ENCODE measurements at places on chromosomes 1 and 21.

DNA sequence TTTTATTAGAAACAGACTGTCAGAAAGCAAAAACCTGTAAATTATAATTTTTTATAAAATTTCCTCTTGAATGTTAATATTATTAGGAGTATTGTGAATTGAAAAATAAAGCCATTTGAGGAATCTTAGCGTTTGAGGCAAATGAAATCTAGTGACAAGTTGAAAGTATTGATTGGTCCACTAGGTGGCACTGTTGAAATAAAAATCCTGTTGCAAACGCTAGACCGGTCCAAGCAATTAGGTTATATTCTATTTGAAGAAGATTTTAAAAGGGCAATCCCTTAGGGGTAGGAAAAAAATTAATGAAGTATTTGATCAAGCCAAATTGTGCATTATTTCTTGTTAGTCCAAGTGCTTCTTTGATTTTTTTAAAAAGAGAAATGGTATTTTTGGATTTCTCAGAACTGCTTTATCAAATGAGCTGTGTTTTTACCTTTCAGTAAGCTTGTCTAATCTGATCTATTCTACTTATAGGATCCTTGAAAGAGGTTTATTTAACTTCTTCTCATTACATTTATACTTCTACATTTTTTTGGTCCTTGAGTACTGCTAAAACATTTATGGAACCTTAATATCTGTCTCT lies 57.7 kb downstream of the ATG4C start:
- H3K27ac ChIP-seq: no peak overlapping the region
- H3K36me3 ChIP-seq: no peaks in the 10 kb centered on the region
- no peak overlapping the region for H3K4me3 ChIP-seq

GRCh38 chr1:91884459-91885212 lies 1.3 kb downstream of the TGFBR3 start:
- peak overlapping the region; percentile 99 for H3K4me3 ChIP-seq
- H3K27ac ChIP-seq: peak overlapping the region; percentile 93
- H3K27me3 ChIP-seq: peaks cover 12% of the 10 kb centered on the region
- peaks cover 50% of the 10 kb centered on the region for H3K4me1 ChIP-seq
- DNase-seq: peak; percentile 35
- peaks cover 7% of the 10 kb centered on the region for H3K36me3 ChIP-seq

DNA sequence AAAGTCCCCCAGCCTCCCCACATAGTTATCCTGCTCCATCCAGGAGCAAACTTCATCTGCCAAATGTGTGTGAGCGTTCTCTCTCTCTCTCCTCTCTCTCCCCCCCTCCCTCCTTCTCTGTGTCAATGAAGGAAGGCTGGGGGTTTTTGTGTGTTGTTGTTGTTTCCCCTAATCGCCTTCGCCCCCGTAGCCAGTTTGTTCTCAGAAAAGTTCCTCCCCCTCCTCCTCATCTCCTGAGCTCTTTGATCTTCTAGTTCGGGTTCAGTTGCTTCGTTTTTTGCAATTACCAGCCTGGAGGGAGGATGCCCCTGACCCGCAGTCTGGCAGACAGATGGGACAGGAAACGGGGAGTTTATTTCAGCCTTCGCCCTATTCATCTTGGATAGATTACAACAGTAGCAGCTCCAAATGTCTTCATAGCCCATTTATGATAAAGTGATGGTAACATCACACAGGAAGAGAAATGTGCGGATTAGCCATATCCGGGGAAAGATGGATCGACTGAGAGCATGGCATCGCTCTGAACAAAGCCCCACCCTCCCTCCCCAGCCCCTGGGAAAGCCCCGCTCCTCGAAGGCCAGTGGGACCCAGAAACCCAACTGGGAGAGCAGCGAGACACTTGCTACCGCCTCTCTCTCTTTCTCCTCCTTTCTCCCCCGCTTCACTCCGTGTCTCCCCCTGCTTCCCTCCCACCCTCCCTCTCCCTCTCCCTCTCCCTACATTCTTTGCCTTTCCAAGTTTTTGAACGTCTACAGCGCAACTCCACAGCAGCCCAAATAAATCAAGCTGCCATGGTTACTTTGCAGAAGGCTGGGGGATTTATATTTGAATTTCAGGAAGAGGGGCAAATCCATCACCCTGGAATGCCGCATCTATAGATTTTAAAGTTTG lies 139.7 kb upstream of the ARHGEF16 start:
- no peaks in the 10 kb centered on the region for H3K36me3 ChIP-seq
- H3K27me3 ChIP-seq: peaks cover 10% of the 10 kb centered on the region
- H3K4me3 ChIP-seq: no peak overlapping the region

DNA sequence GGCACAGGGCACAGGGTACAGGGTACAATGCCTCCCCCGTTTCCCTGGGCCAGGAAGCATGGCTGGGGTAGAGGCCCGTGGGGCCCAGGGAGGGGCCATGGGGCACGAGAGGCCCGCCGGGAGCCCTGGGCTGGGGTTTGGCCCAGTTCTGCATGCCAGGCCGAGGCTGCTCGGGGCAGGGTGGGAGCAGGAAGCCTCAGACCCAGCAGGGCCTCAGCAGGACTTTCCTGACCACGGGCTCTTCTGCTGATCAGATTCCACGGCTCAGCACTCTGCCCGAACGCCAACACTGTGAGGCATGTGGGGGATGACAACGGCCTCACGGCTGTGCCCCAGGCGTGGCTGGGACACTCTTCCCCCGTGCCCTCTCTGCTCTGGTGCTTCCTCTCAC lies 104.3 kb downstream of the NPHP4 start:
- no peak overlapping the region for H3K4me3 ChIP-seq
- H3K27ac ChIP-seq: no peak overlapping the region
- no peak for DNase-seq
- H3K4me1 ChIP-seq: no peaks in the 10 kb centered on the region

DNA sequence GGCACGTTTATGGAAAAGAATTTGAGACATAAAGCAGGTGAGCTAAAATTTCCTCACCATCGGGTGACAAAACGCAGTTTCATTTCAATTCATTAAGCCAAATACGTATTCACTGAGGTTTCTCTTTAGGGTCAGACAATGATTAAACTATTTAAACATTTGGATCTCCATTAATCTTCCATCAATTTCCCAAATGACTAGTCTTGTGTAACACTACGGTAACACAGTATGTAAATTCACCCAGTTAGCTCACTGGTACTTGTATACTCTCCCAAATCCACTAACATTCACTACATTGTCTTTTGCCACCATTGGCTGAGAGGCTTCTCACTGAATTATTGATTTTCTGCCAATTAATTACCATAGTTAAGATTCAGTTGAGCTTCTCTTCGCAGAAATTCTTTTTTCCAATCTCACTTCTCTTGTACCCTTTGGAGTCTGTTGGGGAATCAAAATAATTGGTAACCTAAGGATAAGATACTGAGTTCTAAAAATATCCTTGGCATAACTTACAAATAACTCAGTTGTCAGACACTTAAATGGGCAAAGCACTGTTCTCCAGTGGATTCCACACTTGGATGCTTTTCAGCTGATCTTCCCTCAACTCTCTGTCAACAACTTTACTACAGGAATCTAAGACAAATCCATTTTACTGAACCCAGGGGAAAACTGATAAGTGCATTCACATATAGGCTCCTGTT lies 40.7 kb downstream of the SIPA1L2 start:
- peaks cover 3% of the 10 kb centered on the region for H3K27me3 ChIP-seq
- no peak overlapping the region for H3K4me3 ChIP-seq
- no peaks in the 10 kb centered on the region for H3K4me1 ChIP-seq

GRCh38 chr1:186078245-186078644 lies 296.8 kb downstream of the TPR start:
- H3K36me3 ChIP-seq: no peaks in the 10 kb centered on the region
- H3K27me3 ChIP-seq: no peaks in the 10 kb centered on the region
- no peak overlapping the region for H3K4me3 ChIP-seq
- H3K4me1 ChIP-seq: no peaks in the 10 kb centered on the region
- DNase-seq: no peak
- no peak overlapping the region for H3K27ac ChIP-seq

DNA sequence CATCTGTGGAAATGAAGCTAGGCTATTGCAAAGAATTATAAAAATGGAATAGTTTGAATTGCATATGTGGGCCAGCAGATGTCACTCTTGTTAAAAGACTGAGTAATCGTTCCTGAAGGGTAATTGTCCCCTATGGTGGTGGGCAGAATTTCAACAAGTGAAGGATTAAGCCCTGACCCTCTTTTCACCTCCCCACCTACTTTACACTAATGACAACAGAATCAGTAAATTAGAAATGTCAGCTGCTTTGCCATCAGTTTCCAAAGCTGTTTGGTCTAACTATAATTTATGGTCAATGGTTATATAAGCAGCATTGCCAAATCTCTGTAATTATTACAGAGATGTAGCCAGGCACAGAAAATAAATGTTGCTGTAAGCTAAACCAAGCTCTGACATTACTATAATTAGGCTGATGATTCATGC lies 898.6 kb downstream of the AMY1C start:
- no peak overlapping the region for H3K27ac ChIP-seq
- H3K27me3 ChIP-seq: no peaks in the 10 kb centered on the region
- H3K4me3 ChIP-seq: no peak overlapping the region
- H3K36me3 ChIP-seq: no peaks in the 10 kb centered on the region
- no peaks in the 10 kb centered on the region for H3K4me1 ChIP-seq

- no peaks in the 10 kb centered on the region for H3K36me3 ChIP-seq
- no peak for DNase-seq
- no peak overlapping the region for H3K4me3 ChIP-seq
These were observed 42.5 kb upstream of the RGS8 start for GRCh38 chr1:182726912-182727311.

DNA sequence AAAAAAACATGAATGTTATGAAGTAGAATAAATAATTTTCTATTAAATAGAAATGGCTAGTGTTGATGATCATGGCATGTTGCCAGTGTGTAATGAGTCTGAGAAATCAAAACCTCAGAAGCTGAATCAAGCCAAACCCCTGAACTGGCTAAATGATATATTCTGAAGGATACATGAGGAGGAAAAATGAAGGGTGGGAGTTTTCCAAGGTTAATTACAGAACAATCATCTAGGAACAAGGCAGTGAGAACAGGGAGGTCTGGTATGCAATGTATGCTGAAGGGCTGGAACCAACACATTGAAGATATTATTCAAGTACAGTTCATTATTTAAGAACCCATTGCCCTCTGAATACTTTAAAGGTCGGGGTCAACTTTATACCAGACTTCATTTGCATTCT lies 309.1 kb upstream of the NRIP1 start:
- H3K4me1 ChIP-seq: no peaks in the 10 kb centered on the region
- H3K27ac ChIP-seq: no peak overlapping the region
- peaks cover 4% of the 10 kb centered on the region for H3K27me3 ChIP-seq
- no peaks in the 10 kb centered on the region for H3K36me3 ChIP-seq

DNA sequence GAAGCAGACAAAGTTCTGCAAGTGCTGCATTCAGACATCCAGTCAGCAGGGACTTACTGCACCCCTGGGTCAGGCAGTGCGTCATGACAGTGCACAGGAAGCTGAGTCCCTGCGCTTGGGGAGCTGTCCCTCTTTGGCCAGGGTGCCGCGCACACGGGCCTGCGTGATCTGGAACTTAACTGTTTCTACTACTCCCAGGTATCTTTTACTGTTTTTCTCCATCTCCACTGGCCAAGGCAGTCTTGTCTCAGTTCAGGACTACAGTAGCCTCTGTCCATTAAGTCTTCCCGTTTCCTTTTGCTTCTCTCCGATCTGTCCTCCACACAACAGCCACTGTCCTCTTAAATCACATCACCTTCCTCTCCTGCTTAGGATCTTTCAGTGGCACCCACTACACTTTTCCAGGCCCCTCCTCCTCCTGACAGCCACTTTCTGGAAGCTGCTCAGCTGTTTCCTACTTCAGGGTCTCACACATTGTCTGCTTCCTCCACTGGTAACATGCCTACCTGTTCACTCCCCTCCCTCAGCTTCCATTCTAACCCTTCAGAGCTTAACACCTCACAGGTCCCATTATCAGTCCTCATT lies 15.9 kb downstream of the ERRFI1 start:
- no peak for DNase-seq
- H3K36me3 ChIP-seq: no peaks in the 10 kb centered on the region
- no peaks in the 10 kb centered on the region for H3K4me1 ChIP-seq
- no peak overlapping the region for H3K4me3 ChIP-seq
- peaks cover 3% of the 10 kb centered on the region for H3K27me3 ChIP-seq
- H3K27ac ChIP-seq: no peak overlapping the region

GRCh38 chr1:25427696-25428095 lies 3.0 kb upstream of the MACO1 start:
- H3K4me3 ChIP-seq: no peak overlapping the region
- peaks cover 17% of the 10 kb centered on the region for H3K4me1 ChIP-seq
- peak overlapping the region; percentile 12 for H3K27ac ChIP-seq
- H3K36me3 ChIP-seq: no peaks in the 10 kb centered on the region
- DNase-seq: no peak

GRCh38 chr21:45409466-45410150 lies 4.6 kb downstream of the COL18A1 start:
- H3K4me1 ChIP-seq: no peaks in the 10 kb centered on the region
- H3K27ac ChIP-seq: no peak overlapping the region
- no peaks in the 10 kb centered on the region for H3K36me3 ChIP-seq
- H3K27me3 ChIP-seq: peaks cover 10% of the 10 kb centered on the region

- peaks cover 4% of the 10 kb centered on the region for H3K36me3 ChIP-seq
- H3K4me1 ChIP-seq: no peaks in the 10 kb centered on the region
- no peak for DNase-seq
- peaks cover 10% of the 10 kb centered on the region for H3K27me3 ChIP-seq
- no peak overlapping the region for H3K27ac ChIP-seq
These were observed 194.2 kb downstream of the SIPA1L2 start for GRCh38 chr1:232435729-232436128.

- no peak overlapping the region for H3K27ac ChIP-seq
- H3K36me3 ChIP-seq: no peaks in the 10 kb centered on the region
These were observed 27.5 kb upstream of the SLAMF9 start for GRCh38 chr1:159981351-159982055.

GRCh38 chr1:198681252-198681651 lies 42.4 kb downstream of the PTPRC start:
- peak; percentile 44 for DNase-seq
- H3K4me1 ChIP-seq: peaks cover 99% of the 10 kb centered on the region
- H3K36me3 ChIP-seq: peaks cover 8% of the 10 kb centered on the region
- peaks cover 37% of the 10 kb centered on the region for H3K27me3 ChIP-seq

DNA sequence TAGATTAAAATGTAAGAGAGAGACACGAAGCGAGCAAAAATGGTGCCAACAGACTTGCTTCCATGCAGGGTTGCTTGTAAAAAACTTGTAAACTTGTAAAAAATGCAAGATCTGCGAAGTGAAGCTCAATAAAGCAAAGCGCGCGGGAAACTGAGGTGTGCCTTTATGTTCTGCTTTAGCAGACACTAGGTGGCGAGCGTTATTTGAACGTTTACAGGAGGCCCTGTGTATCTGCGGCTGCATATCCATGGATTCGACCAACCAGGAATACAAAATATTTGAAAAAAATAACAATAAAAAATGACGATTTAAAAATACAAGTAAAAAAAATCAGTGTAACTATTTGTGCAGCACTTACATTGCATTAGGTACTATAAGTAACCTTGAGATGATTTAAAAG lies 1.5 kb downstream of the UBE2G2 start:
- peak overlapping the region; percentile 97 for H3K4me3 ChIP-seq
- no peak for DNase-seq
- peaks cover 5% of the 10 kb centered on the region for H3K27me3 ChIP-seq
- peaks cover 48% of the 10 kb centered on the region for H3K4me1 ChIP-seq

- H3K4me3 ChIP-seq: no peak overlapping the region
- no peaks in the 10 kb centered on the region for H3K27me3 ChIP-seq
- H3K4me1 ChIP-seq: peaks cover 37% of the 10 kb centered on the region
- H3K27ac ChIP-seq: peak overlapping the region; percentile 2
These were observed 32.7 kb downstream of the TUT4 start for GRCh38 chr1:52520148-52520547.

GRCh38 chr1:67919274-67920072 lies 86.2 kb upstream of the GNG12 start:
- H3K4me1 ChIP-seq: no peaks in the 10 kb centered on the region
- no peaks in the 10 kb centered on the region for H3K27me3 ChIP-seq
- no peaks in the 10 kb centered on the region for H3K36me3 ChIP-seq
- DNase-seq: no peak
